NCI-H187 (cell line): ENCODE measurements at places on chromosomes 12 and 14.

GRCh38 chr12:124454735-124455134 is 112.7 kb downstream of the NCOR2 start:
- no peak for DNase-seq

DNA sequence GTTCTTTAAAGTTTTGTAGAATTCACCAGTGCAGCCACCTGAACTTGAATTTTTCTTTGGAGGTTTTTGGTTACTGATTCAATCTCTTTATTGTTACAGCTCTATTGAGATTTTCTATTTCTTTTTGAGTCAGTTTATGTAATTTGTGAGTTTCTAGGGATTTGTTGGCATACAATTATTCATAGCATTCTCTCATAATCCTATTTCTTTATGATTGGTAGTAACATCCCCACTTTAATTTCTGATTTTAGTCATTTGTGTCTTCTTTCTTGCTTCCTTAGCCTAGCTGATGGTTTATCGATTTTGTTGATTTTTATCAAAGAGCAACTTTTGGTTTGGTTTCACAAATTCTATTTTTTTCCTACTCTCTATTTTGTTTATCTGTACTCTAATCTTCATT is 17.9 kb upstream of the BBS10 start:
- DNase-seq: no peak

- no peak for DNase-seq
Measured at GRCh38 chr14:93788543-93789227, 400 bp upstream of the PRIMA1 start.

DNA sequence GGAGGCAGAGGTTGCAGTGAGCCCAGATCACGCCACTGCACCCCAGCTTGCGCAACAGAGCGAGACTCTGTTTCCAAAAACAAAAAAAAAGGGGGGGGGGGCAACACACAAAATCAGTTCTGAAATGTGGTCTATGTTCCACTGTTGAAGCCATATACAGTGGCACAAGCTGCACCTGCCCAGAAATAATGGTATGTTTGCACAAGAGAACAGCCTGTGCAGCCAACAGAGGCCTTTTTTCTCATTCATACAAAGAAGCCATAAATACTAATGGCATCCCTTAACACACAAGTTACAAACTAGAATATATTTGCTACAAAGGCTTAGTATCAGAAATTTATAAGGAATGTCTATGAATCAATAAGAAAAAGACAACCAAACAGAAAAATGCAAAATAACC is 37.1 kb downstream of the ITPR2 start:
- no peak for DNase-seq

DNA sequence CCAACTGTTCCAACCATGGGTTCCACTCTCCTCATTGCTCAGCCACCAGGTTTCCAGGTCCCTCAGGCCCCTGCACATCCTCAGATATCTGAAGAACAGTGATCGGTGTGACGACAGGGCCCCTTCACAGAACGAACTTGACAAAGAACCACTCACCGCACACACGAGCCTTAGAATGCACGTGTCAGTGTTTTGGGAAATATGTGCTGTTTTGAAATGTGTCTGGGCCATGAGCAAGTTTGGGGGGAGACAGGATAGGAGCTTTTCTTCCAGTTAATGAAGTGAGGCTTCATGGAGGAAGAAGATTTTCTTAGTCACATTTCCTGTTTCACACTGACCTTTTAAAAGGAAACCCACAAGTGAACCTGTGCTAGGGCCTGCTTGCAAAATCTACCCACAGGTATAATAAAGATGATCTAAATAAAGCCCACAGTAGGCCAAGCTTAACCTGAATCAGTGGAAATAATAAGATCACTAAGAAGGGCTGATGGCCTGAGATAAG is 58.6 kb downstream of the ZFP36L1 start:
- no peak for DNase-seq

DNA sequence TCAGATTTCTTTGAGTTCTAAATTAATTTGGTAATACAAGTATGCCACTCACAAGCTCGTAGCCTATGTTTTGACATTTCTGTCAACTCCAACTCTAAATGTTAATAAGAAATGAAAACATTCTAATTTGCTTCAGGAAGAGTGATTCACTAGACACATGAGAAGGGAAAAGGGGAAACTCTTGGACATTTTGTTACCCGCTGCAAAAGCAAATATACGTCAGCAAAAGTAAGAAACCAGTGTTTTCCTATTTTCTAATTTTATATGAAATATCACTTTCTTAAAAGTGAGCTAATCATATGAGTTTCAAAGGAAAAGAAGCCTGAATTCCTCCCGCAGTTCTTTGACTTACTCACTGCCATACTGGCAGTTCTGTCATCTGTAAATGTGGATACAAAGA is 162.3 kb downstream of the GRIP1 start:
- DNase-seq: no peak

DNA sequence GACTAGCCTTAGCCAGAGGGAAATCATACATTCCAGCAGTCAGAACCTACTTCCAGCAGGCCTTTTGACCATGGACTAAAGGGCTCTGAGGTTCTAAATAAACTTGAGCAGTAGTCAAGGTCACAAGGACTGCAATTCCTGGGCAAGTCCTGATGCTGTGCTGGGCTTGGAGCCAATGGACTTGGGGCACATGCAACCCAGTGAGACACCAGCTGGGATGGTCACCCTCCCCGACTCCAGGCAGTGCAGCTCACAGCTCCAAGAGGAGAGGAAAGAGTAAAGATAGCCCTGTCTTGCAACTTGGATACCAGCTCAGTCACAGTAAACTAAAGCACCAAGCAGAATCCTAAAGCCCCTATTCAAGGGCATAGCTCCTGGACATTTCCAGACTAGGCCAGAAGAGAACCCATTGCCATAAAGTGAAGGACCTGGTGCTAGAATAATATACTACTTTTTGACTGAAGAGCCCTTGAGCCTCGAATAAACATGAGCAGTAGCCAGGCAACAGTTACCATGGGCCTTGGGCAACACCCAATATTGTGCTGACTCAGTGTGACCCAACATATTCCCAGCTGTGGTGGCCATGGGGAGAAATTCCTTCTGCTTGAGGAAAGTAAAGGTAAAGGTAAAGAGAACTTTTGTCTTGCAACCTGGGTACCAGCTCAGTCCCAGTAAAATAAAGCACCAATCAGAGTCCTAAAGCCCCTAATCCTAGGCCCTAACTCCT is 226.2 kb upstream of the CLEC14A start:
- peak; percentile 40 for DNase-seq
